ENCODE measurements at places on chromosomes 2 and 18.

GRCh38 chr2:231890896-231891513 is 35.2 kb downstream of the NPPC start:
- peak; percentile 83 for DNase-seq

DNA sequence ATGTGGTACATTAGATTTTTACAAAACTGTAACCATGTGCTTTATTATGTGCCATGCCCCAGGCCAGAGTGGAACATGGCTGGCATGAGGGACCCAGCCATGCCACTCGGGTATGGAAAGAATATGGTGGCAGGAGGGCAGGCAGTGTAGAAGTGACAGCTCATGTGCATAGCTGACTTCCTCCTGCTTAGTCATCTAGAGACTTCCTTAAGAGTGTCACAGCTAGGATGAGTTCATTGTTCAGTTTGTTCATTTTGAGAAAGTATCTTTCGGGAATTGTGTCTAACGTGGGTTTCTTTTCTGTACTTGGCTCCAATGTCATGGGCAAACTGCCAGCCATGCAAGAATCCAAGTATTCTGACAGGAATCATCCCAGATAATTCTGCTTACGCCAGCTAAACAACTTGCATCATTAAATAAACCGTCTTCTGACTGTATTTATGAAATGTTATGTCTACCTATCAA is 94.3 kb upstream of the ITGB6 start:
- DNase-seq: no peak

GRCh38 chr2:218406949-218407618 is 7.4 kb downstream of the CTDSP1 start:
- no peak for DNase-seq

GRCh38 chr2:20115902-20116301 is 64.5 kb upstream of the LAPTM4A start:
- no peak for DNase-seq

- no peak for DNase-seq
Measured at GRCh38 chr2:111632661-111633060, 251.3 kb downstream of the ANAPC1 start.

- no peak for DNase-seq
Measured at GRCh38 chr2:183024339-183025095, 13.7 kb downstream of the NCKAP1 start.

- no peak for DNase-seq
Measured at GRCh38 chr2:26567534-26567933, 73.6 kb downstream of the CIB4 start.

GRCh38 chr2:118913131-118913802 is 28.7 kb upstream of the MARCO start:
- DNase-seq: no peak

- no peak for DNase-seq
Measured at GRCh38 chr2:226020176-226020575, 620.7 kb downstream of the NYAP2 start.

DNA sequence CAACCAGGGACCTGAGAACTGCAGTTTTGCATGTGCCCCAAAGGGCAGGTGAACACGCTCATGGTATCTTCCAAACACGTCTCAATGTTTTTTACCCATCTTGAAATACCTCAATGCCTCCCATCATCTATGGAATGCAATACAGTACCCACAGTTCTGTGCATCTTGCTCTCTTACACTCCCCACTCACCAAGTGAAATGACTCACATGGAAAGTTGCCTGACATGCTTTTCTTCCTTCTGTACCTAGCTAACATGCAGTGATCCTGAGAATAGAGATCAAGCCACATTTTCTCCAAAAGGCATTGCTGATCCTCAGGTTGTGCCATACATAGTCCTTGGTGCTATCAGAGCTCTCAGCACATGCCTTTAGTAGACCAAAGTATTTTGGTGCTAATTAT is 373.9 kb downstream of the GPD2 start:
- DNase-seq: no peak

DNA sequence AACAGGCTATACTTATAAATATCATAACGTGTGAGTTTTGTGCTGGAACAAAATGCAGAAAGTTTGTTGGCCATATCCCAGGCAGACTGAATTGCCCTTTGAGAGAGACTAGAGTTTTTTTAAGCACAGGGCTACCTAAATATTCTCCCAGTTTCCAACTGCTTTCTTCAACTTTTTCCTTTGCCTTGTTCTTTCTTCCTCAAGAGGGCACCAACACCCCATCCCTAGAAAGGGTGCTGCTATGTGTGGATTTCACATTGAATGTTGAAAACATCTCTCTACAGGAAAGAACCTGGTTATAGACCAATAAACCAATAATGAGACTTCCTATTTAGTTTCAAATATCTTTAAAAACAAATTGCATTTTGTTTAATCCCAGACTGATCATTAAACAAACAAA is 87.9 kb downstream of the ICOS start:
- DNase-seq: peak; percentile 44

- DNase-seq: no peak
Measured at GRCh38 chr2:80971-81736, 34.8 kb upstream of the FAM110C start.

DNA sequence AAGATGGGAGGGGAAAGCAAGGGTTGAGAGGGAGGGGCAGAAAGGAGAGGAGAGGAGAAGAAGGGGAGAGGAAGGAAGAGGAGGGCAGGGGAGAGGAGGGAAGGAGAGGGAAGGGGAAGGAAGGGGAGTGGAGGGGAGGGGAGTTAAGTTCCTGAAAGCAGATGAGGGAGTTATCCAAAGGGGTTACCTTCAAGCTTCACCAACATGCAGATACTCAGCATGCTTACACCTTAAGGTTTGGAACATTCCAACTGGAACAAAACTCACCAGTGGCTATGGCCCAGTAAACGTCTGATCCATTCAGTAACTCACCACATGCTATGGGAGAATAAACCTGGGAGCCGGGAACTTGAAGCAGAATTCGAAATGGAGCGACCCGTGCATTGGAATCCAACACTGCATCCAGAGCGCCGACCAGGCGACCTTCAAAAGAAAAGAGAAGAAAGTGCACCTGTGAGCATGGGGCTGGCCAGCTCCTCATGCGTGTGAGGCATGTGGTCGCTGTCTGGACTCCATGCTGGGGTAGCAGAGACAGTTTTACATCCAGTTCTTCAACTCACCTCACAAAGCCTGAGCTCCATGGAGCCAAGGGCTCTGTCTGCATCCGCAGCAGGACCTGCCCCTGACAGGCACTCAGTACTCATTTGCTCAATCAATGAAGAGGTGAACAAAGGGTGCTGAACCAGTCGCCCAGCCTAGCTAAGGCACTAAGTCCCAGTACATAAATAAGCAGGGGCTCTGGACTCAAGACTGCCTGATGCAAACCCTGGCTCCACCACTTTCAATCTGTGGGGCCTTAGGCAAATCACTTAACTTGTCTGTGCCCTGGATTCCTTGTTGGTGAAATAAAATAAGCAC is 61.0 kb downstream of the TBC1D8 start:
- no peak for DNase-seq

DNA sequence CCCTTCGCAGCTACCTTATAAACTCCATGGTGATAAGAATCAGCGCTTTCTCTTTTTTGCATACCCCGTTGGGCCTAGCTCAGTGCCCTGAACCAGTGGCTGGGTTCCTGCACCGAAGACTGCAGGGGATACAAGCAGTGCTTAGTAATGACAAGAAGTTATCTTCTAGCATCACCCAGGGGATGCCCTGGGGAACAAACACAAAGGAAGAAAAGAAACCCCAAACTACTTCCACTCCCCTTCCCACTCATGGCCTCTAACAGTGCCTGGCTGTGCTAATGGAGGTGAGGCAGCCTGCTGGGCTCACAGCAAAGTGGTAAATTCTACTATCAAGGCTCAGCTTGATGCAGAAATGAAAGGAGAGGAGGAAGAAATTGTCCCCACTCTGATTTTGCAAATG is 314.7 kb downstream of the TXNL1 start:
- DNase-seq: no peak
